ENCODE measurements at places on chromosomes 16 and 17. TPM values are rescaled to one million over a fixed set of nuclear protein-coding genes. Genes with fewer than 3 reads are reported as not detected.

The HOXB4 gene
- 4.0 TPM for total RNA-seq

The COIL gene
- total RNA-seq: 12.3 TPM

The CES3 gene
- total RNA-seq: 9.7 TPM

The EPN3 gene
- 0.15 TPM for total RNA-seq

The HBA2 gene
- total RNA-seq: 1,244 TPM

The VASN gene
- total RNA-seq: 3.3 TPM

DNA sequence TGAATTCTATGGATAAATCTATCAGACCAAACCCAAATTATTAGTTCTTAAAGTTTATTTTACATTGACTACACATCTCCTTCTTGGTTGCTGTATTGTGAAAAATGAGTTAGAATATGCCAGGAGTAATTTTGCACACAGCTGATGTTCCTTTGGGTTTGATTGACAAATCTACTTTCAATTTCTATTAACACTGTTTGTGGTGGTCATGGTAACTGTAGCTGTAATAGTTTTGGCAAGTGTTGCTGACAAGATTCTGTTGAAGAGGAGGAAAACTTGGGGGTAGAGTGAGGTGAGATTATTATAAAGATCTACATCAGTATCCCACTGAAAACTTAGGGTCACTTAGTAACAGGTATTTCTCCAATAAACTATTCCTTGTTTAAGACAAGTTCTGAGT is 30.3 kb downstream of the MRTFB start:
- no peaks in the 10 kb centered on the region for H3K27me3 ChIP-seq
- no peak overlapping the region for H3K4me3 ChIP-seq
- no peak overlapping the region for H3K27ac ChIP-seq
- H3K36me3 ChIP-seq: no peaks in the 10 kb centered on the region

DNA sequence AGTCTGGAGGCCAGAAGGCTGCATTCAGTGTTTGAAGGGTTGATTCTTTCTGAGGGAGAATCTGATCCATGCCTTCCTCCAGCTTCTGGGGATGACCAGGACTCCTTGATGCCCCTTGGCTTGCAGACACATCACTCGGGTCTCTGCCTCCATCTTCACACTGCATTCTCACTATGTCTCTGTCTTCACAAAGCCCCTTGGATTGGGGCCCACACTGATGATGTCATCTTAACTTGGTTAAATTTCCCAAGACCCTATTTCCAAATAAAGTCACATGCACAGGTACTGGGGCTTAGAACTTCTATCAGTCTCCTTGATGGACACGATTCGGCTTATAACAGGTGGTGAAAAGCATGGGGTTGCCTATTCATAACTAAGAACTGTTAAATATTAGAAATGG is 112.1 kb upstream of the MYOCD start:
- H3K36me3 ChIP-seq: no peaks in the 10 kb centered on the region
- H3K27me3 ChIP-seq: no peaks in the 10 kb centered on the region
- H3K4me1 ChIP-seq: no peaks in the 10 kb centered on the region
- no peak overlapping the region for H3K27ac ChIP-seq

GRCh38 chr16:68033101-68033500 is 10.0 kb downstream of the DUS2 start:
- no peak overlapping the region for H3K27ac ChIP-seq
- no peak overlapping the region for H3K4me3 ChIP-seq
- DNase-seq: no peak

GRCh38 chr16:28069971-28070794 is 6.7 kb upstream of the GSG1L start:
- no peak overlapping the region for H3K4me3 ChIP-seq
- no peak for DNase-seq
- H3K27me3 ChIP-seq: no peaks in the 10 kb centered on the region
- H3K36me3 ChIP-seq: no peaks in the 10 kb centered on the region
- no peak overlapping the region for H3K27ac ChIP-seq

- DNase-seq: no peak
- H3K27ac ChIP-seq: no peak overlapping the region
- H3K36me3 ChIP-seq: no peaks in the 10 kb centered on the region
- no peak overlapping the region for H3K4me3 ChIP-seq
- H3K27me3 ChIP-seq: no peaks in the 10 kb centered on the region
Measured at GRCh38 chr17:27360507-27360906, 66.6 kb downstream of the WSB1 start.

DNA sequence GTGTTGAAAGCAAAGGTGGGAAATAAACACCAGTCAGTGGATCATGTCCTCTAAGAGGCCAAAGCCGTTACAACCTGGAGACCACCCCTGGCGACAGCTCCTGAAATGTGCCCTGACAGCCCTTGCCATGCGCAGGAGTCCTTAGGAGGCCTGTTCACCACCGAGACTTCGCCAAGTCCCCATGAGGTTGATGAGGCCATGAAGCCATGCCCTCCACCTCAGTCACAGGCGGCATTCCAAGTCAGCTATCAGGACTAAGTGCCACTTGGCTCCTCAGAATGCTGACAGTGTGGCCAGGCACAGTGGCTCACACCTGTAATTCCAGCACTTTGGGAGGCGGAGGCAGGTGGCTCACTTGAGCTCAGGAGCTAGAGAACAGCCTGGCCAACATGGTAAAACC is 27.1 kb downstream of the ADAM11 start:
- H3K4me1 ChIP-seq: peaks cover 9% of the 10 kb centered on the region
- H3K27ac ChIP-seq: no peak overlapping the region
- no peak overlapping the region for H3K4me3 ChIP-seq

GRCh38 chr17:45098869-45099616 is 33.3 kb downstream of the PLCD3 start:
- no peak overlapping the region for H3K4me3 ChIP-seq
- H3K36me3 ChIP-seq: peaks cover 28% of the 10 kb centered on the region
- H3K27me3 ChIP-seq: no peaks in the 10 kb centered on the region
- H3K4me1 ChIP-seq: peaks cover 31% of the 10 kb centered on the region
- peak overlapping the region; percentile 48 for H3K27ac ChIP-seq

DNA sequence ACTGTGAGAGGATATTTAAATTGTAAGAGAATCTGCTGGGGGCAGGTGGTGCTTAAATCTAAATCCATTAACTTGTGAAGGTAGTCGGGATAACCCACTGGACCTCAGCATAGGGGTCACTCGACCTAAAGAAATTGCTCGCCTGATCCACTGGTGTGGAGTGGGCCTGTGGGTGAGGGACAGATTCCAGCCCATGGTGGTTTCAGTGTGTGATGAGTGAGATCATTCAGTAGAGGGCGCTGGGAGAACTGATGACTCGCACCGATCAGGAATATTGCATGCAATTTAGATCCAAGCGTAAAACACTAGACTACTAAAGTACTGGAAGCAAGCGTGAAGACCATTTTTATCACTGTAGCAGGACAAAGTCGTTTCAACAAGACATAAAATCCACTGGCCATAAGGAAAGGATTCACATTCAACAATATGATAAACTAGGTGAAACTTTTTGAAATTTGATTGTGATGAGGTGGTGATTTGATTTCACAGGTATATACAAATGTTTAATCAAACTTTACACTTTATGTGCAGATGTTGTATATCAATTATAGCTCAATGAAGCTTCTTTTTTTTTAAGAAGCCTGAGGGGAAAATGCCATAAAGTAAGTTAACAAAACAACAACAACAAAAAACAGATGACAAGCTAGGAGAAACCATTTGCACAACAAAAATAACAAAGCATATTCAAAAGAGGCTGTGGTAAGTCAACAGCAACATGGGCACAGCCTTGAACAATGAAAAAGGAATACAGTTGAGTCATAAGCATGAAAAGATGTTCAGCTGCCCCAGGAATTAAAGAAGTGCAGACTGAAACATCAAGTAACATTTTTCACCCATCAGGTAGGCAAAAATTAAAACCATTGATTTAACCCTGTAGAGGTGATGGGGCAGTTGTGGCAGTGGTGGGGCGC is 7.5 kb upstream of the TMEM170A start:
- no peaks in the 10 kb centered on the region for H3K27me3 ChIP-seq
- no peak for DNase-seq
- no peaks in the 10 kb centered on the region for H3K4me1 ChIP-seq

DNA sequence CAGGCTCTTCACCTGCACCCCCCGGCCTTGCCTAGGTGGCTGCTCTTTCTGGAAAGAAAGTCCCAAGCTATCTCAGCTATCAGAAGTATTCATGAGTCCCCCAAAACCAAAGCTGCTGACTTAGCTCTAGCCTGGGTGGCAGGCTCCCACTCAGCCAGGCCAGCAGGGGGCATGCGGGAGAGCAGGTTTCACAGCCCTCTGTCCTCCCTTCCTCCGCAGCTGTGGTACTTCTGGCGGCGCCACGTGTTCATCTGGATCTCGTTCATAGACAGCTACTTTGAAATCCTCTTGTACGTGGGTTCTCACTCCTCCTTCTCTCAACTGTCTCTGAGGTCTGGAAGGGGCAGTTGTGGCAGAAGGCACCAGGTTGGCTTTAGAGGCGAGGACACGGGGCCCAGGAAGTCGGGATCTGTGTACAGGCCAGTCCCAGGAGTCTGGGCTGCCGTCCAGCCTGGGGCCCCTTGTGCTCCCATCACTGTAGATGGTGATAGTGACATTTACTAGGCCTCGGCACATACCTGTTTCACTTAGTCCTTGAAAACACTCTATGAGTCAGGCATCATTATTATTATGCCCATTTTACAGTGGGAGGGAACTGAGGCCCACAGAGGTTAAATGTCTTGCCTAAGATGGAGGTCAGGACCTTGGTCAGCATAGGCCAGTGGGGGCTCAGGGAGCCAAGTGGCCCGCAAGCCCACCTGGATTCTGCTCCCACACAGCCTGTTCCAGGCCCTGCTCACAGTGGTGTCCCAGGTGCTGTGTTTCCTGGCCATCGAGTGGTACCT is 12.9 kb downstream of the TRPV2 start:
- peak; percentile 43 for DNase-seq
- H3K27me3 ChIP-seq: no peaks in the 10 kb centered on the region
- H3K27ac ChIP-seq: no peak overlapping the region

DNA sequence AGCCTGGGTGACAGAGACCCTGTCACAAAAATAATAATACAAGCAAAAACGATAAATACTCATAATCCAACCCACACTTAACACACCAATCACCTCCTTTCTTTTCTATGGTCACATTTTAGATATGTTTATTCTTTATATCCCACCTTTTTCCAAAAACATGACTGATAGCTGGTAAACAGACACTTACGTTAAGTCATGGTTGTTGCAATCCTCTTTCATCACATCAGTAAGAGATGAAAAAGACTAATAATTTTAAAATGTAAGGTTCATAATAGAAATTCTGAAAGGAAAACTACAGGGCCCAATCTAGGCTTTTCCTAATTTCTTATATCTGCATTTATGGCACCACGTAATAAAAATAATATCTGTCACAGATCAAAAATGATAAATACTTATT is 10.2 kb downstream of the SMURF2 start:
- no peak for DNase-seq
- H3K4me1 ChIP-seq: no peaks in the 10 kb centered on the region
- H3K27ac ChIP-seq: no peak overlapping the region
- H3K4me3 ChIP-seq: no peak overlapping the region
- H3K36me3 ChIP-seq: peaks cover under 1% of the 10 kb centered on the region
- no peaks in the 10 kb centered on the region for H3K27me3 ChIP-seq

DNA sequence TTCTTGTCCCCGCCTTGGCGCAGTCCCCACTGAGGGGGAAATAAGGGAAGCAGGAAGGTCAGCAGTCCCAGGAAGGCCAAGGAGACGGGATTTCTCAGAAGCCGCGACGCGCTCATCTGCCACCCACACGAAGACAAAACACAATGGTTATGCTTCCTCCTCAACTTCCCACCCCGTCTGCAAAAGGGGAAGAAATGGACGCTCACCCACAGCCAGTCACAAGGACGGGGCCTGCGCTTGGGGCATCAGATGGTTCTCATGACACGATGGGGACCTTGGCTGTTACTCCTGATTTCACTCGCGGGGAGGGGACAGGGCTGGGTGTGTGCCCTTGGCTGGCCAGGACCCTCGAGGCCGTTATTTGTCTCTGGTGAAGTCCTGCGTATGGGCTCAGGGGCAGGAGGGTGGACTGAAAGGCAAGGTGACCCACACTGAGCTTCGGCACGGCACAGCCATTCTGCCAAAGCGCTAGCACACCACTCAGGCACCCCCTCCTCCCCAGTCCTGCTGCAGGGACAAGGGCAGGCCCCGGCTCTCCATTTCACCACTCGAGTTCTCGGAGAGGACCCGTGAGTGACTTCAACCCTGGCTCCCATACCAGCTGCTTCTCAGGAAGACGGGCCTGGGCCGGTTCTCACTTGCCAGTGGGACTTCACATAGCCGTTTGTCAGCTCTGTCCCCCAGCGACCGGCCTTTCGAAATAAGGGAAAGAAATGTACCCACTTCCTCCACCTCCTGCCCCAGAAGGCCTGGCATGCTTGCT is 84.5 kb downstream of the ABR start:
- DNase-seq: no peak
- peaks cover 7% of the 10 kb centered on the region for H3K4me1 ChIP-seq
- peak overlapping the region; percentile 41 for H3K27ac ChIP-seq
- no peak overlapping the region for H3K4me3 ChIP-seq
- no peaks in the 10 kb centered on the region for H3K27me3 ChIP-seq

DNA sequence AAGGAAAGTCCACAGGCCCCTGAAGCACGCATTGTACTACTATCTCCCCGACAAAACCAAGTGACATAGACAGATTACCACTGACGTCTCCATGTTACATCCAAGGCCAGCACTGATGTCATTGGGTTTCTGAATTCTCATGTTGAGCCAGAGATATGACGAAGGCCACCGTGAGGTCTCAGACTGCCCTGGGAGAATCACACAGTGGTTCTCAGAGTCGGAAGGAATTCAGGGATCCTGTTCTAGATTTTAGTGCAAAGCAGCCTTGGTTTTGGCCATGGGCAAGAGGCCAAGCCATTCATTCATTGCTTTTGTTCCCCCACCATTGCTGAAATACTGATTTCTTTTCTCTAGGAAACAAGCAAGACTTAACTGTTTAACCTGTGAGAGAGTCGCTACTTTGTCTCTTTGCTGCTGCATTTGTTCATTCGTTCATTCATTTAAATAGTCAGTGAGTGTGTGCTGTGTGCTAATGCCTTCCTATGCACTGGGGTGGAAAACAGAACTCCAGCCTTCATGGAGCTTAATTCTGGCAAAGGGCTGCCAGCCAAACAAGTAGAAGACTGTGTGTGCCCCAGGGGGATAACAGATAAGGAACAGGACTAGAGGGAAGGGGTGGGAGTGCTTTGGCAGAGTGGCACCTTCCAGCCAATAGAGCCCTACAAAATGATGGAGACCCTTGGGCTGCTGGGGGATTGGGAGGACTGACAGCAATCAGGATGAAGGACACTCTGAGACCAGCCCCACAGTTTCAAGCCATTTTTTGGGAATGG is 222.3 kb downstream of the MSI2 start:
- no peaks in the 10 kb centered on the region for H3K36me3 ChIP-seq
- H3K4me1 ChIP-seq: peaks cover 40% of the 10 kb centered on the region
- no peaks in the 10 kb centered on the region for H3K27me3 ChIP-seq
- H3K4me3 ChIP-seq: no peak overlapping the region
- DNase-seq: no peak

- H3K27ac ChIP-seq: peak overlapping the region; percentile 82
- H3K4me3 ChIP-seq: peak overlapping the region; percentile 95
- no peak for DNase-seq
- peaks cover 24% of the 10 kb centered on the region for H3K36me3 ChIP-seq
Measured at GRCh38 chr17:44014133-44014436, 678 bp downstream of the TMEM101 start.

GRCh38 chr16:57282510-57283213 is 1.8 kb downstream of the PLLP start:
- peaks cover 10% of the 10 kb centered on the region for H3K4me1 ChIP-seq
- no peaks in the 10 kb centered on the region for H3K36me3 ChIP-seq
- DNase-seq: no peak
- no peak overlapping the region for H3K4me3 ChIP-seq
